ENCODE measurements at places on chromosomes 13 and 19.

- no peak for DNase-seq
Measured at GRCh38 chr13:74073274-74073673, 60.9 kb downstream of the KLF12 start.

GRCh38 chr13:33838647-33839046 lies 20.7 kb downstream of the RFC3 start:
- no peak for DNase-seq

DNA sequence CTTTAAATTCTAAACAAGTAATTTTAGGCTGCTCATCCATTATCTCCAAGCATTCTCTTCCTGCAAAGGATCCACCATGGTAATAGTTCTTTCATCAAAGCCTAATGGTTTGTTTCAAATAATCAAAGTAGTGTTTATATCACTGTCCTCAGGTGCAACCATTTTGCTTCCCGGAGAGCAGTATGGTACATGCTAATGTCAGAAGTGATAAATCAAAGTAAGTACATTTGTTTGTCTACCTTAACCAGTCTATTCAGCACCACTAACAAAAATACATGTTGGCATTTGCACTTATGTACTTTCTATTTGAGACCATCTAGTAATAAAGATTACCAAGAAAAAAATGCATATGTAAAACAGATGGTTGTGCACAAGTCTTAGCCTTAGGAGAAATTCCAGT lies 37.5 kb downstream of the DACH1 start:
- DNase-seq = no peak

GRCh38 chr13:98416408-98416807 lies 160.5 kb downstream of the STK24 start:
- DNase-seq = peak; percentile 32

DNA sequence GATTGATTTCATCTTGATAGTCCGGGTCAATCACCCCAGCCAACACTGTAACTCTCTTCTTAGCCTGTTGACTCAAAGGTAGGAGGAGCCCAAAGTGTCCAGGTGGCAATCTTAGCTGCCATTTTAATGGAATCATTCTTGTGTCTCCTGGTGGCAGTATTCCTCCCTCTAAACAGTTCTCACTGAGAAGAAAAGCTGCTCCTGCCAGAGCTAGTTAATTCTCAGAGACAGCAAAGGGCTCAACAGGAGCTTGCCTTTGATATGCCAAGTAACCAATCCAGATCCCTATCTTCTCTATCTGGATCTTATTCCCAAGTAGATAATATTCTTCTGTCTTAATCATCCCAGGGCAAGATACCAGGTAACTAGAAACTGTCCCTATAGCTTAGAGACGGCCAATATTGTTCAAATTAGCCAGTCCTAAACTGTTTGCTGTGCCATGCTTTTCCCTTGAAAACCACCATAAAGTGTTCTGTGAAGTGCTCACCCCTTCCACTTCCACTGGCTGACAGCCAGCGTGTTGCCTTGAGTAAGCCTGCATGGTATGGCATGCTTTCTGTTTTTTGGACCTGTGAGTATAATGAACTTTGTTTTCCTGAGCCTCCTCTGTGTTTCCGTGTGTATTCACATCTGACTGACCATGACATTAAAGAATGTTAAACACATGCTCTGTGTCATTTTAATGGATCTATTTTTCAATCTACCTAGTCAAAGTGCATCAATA lies 463.7 kb upstream of the SLITRK5 start:
- DNase-seq = no peak

DNA sequence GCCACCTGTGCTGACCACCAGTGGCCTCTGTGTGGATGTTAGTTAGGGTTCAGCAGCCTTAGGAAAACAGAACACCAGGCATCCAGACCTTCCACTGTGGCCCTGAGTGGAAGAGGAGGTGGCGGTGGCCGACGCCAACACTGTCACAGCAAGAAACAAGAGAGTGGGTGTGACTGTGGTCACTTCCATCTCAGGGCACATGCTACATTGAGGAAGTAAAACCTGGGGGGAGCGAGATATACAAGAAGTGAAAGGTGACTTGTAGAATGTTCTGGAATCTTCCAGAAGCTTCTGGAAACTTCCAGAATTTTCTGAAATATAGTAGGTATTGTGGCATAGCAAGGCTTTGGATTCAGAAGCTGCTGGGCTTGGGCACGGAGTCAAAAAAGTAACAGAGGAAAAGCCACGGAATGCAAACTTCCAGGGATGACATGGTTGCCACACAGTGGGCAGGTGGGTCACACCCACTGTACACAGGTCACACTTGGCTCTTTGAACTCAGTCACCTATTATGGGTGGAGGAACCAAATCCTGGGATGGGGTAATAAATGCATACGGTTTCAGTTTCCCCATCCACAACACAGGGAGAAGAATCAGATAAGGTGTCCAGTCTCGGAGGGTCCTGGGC lies 24.3 kb downstream of the GNG7 start:
- no peak for DNase-seq

DNA sequence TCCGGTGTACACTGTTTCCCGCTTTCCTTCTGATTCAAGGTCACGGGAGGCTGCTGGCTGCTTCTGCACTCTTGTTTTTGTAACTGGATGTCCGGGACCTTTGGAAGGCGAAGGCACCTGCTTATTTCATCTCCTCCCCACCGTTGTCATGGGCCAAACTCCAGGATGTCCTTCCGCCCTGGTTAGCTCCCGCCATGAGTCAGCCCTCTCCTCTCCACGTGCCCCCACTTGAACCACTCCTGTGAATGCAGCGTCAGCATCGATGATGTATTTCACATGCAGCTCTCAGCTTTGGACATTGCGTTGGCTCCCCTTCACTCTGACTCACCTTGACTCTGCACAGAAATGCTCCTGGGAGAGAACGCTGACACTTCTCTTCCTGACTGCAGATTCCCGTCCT lies 5.5 kb upstream of the GALP start:
- no peak for DNase-seq

GRCh38 chr19:5949792-5950305 lies 28.1 kb downstream of the RANBP3 start:
- DNase-seq = no peak

GRCh38 chr19:13884726-13885591 lies 8.0 kb downstream of the NANOS3 start:
- no peak for DNase-seq

DNA sequence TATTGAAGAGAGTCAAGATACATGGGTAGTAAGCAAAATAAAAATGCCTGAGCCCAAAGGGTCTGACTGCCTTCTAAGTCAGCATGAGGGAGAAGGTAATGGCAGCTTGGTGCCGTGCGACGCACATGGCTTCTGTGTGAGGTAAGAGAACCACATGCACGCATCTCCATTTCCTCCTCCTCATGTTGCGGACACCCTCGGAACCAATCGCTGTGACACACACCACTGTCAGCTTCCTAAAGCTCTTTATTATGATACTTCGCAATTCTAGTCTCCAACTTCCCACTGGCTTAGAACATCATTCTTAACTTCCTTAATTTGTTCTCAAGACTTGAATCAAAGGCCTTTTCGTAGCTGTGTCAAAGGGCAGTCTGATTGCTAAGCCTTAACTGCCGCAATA lies 170.1 kb downstream of the OXGR1 start:
- no peak for DNase-seq

GRCh38 chr19:35629332-35629633 lies 447 bp downstream of the RBM42 start:
- DNase-seq = no peak

- DNase-seq = no peak
Measured at GRCh38 chr13:113748862-113749451, 10.1 kb upstream of the TMEM255B start.

- DNase-seq = no peak
Measured at GRCh38 chr19:46270521-46271256, 26.2 kb upstream of the HIF3A start.

DNA sequence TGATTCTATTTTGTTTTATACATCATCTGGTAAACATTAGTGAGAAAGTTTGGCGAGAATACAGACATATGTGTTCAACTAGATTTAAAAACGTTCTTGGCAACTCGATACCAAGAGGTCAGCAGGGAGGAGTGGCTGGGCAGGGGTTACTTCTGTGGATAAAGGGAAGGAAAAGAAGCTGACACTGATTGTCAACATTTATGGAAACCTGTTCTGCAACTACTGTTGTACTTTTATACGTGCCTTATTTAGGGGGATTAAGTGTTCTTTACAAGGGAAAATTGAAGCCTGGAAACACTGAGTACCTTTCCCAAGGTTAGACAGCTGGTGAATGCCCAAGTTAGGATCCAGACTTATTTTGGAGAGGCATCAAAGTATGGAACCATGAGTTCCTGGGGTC lies 65.0 kb downstream of the MTUS2 start:
- DNase-seq = no peak

GRCh38 chr13:49346460-49346859 lies 97.4 kb downstream of the CAB39L start:
- DNase-seq = no peak

- no peak for DNase-seq
Measured at GRCh38 chr13:82758044-82758443, 1124.2 kb downstream of the SLITRK1 start.

- no peak for DNase-seq
Measured at GRCh38 chr13:53012707-53013106, 15.9 kb upstream of the OLFM4 start.

- no peak for DNase-seq
Measured at GRCh38 chr19:1665565-1666047, 13.2 kb upstream of the TCF3 start.

DNA sequence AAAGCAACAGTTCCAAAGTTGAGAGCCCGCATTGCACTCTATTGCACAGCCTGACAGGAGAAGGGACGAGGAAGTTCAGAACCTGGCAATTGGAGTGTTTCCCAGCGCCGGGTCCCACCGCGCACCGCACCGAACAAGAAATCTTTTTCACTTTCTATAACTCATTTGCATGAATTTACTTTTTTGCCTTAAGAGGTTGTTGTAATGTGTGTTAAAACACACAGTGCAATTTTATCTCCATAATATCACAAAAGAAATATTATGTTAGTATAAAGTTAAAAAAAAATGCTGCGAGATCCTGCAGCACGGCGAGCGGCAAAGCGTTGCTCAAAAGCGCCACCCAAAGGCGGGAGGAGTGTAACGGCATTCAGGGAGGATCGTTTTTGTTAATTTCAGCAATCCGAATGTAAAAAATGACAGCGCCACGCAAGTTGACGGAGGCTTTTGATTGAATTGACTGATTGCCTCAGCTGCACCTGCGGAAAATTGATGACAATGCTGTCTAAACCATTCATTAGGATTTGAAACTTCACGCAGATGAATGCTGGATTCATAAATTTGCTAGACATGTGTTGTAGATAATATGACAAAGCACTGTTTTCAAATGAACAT lies 303.6 kb upstream of the ZNF507 start:
- peak; percentile 81 for DNase-seq

- no peak for DNase-seq
Measured at GRCh38 chr19:44875666-44876451, 15.2 kb upstream of the TOMM40 start.

GRCh38 chr19:41918653-41919244 lies 9.5 kb downstream of the ERFL start:
- DNase-seq = no peak

DNA sequence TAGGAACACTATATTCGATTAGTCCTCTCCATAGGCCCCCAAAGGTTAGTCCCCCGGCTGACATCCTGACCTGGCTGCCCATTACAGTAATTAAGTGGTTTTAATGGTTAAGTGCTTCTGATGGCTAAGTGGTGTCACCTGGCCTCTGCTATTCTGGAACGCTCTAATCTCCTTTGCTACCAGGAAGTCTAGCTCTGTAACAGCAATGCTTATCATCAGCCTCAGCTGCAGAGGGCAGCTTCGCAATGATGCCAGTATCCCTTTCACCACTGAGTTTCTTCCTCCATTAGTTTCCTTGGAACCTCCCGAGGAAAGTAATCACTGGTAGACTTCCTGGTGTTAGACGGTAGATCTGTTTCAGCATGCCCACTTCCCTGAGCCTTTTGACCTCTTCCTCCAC lies 8.6 kb upstream of the RNF6 start:
- DNase-seq = no peak

DNA sequence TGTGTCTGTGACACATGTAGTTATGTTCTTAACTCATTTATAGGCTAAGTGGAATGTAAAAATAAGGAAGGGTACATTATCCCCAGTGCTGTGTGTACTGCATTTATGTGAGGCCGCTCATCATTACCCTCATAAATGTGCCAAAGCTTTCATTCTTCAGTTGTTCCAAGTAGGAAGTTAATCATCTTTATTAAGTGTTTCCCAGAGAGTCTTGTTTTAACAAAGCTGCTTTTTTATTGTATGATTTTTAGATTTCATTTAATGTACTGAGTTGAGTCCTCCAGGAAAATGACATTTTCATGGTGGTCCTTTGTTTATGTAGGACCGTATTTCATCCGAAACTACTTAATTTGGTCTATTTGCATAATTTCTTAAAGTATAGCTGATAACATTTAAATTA lies 379.8 kb downstream of the DLEU7 start:
- no peak for DNase-seq

DNA sequence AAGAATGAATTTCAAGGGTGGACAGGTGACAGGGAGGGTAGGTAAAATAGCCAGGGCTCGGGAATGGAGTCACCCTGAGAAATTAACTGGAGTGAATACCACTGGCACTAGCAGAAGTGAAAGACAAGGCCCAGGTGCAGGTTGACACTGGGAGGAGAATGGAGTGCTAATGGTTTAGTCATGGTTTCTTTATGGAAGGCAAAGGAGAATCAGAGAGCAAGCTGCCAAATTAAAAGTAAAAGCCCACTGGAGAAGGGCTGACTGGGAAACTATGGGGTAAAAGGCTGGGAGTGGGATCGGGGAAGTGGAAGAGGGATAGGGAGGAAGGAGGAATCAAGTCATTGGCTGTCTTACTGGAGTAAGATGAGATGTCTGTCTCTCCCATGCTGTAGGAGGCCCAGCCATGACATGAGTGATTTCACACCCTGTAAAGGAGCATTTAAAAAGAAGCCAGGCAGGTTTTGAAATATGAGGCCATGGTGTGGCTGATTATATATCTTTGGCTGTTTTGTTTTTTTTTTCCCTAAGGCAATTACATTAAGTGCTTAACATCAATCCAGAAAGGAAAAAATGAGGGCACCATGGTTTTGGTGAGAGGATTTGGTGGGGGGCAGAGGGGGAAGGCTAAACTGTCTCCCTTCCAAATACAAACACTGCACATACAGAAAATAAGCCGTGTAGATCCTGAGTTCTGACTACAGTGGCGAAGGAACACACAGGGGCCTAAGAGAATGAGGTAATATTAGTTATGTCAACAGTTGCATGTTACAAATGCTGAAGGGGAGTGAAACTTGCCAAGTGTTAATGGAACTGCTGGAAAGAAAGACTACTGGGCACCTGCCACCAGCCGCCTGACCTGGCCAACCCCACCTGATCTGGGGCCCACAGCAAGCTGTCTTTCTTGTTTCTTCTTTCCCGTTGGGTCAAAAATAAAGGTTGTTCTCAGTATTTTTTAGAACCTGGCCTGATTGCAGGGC lies 183.5 kb upstream of the TSC22D1 start:
- no peak for DNase-seq

GRCh38 chr19:18417250-18418028 lies 1.8 kb upstream of the SSBP4 start:
- peak; percentile 92 for DNase-seq

DNA sequence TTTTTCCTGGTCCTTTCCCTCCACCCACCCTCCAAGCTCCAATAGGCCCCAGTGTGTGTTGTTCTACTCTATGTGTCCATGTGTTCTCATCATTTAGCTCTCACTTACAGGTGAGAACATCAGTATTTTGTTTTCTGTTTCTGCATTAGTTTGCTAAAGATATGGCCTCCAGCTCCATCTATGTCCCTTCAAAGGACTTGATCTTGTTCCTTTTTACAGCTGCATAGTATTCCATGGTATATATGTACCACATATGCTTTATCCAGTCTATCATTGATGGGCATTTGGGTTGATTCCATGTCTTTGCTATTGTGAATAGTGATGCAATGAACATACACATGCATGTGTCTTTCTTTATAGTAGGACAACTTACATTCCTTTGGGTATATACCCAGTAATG lies 47.1 kb upstream of the ZNF30 start:
- no peak for DNase-seq

GRCh38 chr13:79679334-79679733 lies 198.4 kb downstream of the NDFIP2 start:
- DNase-seq = peak; percentile 87
